ENCODE measurements at places on chromosomes 16 and 17. TPM values are rescaled to one million over a fixed set of nuclear protein-coding genes. Genes with fewer than 3 reads are reported as not detected.

Gene LYRM1
- 49.8 TPM for total RNA-seq

Gene SPSB3
- total RNA-seq, result 74.2 TPM

Gene TMEM114
- not detected for total RNA-seq

Gene NPIPA8
- total RNA-seq, result 5.6 TPM

Gene DVL2
- total RNA-seq, result 81.4 TPM

Gene CSH2
- not detected for total RNA-seq

Gene CPNE7
- 13.5 TPM for total RNA-seq
